Stimulated activated CD8-positive, alpha-beta memory T cell treated with anti-CD3 and anti-CD28 coated beads, Interleukin-7, amount 100 ng/mL, for 1 hour (primary cell): ENCODE measurements at places on chromosomes 11 and 22.

DNA sequence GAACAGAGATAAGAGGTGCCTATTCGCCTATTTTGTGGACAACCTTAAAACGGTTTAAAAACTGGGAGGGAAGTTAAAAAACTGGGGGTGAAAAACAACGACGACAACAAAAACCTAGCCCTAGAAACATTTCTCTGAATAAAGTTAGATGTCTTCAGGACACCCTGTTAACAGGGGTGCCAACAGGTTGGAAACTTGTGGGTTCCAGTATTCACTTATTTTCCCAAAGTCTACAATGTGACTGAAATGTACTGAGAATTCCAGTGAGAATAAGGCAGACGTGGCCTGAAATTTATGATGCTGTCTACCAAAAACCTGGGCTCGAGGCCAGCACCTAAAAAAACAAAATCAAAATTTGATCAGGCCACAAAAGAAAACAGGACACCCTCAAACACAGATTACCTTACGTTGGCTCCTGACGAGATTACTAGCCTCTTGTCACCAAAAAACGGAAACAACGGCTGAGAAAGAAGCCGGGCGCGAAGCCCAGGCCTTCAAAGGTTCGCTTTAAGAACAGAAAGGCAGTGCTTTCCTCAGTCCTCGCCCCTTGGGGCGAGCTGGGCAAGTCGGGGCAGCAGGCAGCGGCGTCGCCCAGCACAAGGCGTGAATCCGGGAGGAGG, 906 bp downstream of the CCDC90B start:
- DNase-seq, result no peak

GRCh38 chr22:39150848-39151215, 1.6 kb downstream of the CBX7 start:
- no peak for DNase-seq

- no peak for DNase-seq
Observed at GRCh38 chr11:109970516-109971183, 122.5 kb upstream of the ZC3H12C start.

GRCh38 chr22:17143826-17144225, 15.3 kb downstream of the HDHD5 start:
- DNase-seq, result no peak

GRCh38 chr22:11066458-11067285, 4461.3 kb upstream of the OR11H1 start:
- DNase-seq, result no peak

GRCh38 chr11:112249871-112250610, 10.6 kb downstream of the PLET1 start:
- no peak for DNase-seq

GRCh38 chr22:44901301-44901700, 108.5 kb downstream of the PHF21B start:
- DNase-seq, result no peak

DNA sequence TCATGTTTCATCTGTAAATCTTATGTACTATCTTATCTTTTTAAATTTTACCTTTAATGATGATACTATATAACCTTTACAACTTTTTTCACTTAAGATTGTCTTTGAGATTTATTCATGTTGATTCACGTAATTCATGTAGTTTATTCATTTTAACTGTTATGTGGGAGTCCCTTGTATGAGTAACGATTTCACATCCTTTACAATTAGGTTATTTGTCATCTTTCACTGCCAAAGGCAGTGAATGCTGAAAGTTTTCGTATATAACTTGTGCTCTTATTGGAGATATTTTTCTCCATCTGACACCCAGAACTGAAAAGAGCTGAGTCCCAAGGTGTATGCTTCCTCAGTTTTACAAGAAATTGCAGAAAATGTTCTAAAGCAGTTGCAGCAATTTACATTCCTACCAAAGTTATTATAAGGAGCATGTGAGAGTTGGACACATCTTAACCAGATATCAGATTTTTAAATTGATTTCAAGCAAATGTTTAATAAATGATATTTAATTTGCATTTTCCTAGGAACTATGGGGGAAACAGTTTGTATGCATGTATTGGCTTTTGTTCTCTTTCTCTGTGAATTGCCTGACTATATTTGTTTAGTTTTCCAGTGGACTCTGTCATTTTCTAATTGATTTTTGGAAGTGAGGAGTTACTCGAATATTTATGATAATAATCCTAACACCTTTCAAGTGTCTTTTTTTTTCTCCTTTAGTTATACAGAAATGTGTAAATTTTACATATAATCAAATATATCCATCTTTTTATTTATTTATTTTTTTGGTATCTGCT, 6.4 kb downstream of the ARL14EP start:
- no peak for DNase-seq

- no peak for DNase-seq
Observed at GRCh38 chr11:66749091-66749490, 20.1 kb upstream of the SPTBN2 start.

DNA sequence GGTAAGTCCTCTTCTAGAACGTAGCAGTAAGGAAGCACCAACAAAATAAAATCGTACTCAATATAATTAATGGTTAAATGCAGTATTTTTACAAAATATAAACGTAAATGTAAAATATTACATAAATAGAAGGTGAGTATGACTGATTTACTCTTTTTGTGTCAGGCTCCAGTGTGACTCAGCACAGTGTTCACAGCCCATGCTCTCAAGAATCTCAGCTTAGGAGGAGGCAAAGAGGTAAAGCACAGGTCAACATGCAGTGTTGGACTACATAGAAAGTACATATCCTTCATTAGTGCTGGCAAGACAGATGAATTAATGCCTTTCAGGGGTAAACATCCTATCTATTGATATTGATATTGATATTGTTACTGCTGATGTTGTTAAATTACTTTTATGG, 2050.6 kb upstream of the RAG2 start:
- no peak for DNase-seq

DNA sequence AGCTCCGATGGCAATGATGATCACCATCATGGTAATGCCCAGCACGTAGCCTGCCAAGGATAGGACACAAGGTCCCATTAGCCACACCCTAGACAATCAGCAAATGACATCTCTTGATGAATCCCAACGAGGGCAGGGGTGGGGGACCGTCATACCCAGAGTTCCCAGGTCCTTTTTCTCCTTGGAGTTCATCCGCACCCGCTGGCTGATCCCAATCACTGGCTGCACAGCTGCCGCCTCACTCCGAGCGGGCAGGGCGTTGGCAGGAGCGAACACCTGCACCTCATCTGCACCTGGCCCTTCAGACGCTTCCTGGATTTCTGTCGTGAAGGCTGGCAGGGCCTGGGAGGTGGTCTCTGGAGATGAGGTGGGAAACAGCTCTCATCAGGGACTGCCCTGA, 2.9 kb downstream of the PIK3IP1 start:
- no peak for DNase-seq

GRCh38 chr22:22764085-22764484, 119.7 kb downstream of the GGTLC2 start:
- no peak for DNase-seq

- peak; percentile 34 for DNase-seq
Observed at GRCh38 chr11:57426929-57427726, at the start of gene SLC43A3. Gene SLC43A3, minus strand, starts transcription at chr11:57427121. Its CDS starts 949 bp downstream, at chr11:57426172.

- DNase-seq, result no peak
Observed at GRCh38 chr22:33984656-33985285, 64.5 kb upstream of the LARGE1 start.

DNA sequence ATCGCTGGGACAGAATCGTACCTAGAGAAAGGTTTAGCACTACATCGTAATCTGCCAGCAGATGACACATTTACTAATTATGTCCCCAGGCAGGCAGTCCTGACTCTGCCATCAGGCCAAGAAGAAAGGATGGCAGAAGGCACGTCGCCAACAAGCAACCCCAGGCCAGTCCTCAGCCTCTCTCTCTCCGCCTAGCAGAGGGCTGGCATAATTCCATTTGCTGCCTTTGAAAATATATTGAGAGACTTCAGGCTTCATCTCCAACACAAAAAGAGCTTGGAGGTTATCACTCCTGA, 1517.0 kb downstream of the TBC1D22A start:
- no peak for DNase-seq

DNA sequence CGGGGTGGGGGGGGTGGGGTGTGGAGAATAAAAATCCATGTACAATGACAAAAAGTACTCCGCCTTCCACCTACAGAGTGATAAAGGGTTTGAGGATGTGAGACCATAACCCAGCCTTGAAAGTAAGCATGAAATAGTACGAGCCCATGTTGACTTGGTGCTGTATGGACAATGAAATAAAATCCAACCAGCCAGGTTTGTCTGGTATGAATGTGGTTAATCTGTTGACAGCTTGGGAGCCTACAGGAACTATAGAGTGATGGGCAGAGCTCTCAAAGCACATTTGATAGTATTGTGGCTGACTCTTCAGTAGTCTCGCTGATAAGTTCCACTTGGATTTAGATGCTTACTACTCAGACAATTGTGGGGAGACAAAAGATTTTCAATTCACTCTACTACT, 48.8 kb upstream of the CD44 start:
- no peak for DNase-seq

GRCh38 chr11:126930091-126930841, 70.3 kb downstream of the KIRREL3 start:
- DNase-seq, result no peak

DNA sequence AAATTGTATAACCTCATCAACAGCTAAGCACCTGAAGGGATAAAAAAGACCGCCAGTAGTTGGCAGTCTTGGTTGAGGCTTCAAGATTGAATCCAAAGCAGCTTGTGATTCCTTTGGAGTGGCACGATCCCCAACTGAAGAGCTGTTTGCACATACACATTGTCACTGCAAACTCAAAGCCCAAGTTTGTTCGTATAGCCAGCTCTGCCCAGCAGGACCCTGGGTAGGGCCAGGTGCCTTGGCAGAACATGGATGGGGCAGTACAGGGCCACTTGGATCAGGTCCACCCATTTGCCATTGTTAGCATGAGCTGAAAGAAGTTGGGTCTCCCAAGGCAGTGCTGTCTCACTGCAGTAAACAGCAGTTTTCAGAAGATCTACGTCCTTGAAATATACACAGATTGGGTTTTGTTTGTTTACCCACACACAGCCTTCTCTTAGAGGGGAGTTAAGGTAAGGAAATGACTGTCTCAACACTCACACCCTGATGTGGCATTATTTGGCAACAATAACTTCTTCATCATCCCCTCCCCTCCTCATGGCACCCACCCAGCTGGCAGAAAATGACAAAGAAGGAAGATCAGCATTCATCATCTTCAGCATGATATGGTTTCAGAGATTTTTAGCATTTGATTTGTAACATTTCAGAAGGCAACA, 132.9 kb downstream of the COMMD9 start:
- no peak for DNase-seq

DNA sequence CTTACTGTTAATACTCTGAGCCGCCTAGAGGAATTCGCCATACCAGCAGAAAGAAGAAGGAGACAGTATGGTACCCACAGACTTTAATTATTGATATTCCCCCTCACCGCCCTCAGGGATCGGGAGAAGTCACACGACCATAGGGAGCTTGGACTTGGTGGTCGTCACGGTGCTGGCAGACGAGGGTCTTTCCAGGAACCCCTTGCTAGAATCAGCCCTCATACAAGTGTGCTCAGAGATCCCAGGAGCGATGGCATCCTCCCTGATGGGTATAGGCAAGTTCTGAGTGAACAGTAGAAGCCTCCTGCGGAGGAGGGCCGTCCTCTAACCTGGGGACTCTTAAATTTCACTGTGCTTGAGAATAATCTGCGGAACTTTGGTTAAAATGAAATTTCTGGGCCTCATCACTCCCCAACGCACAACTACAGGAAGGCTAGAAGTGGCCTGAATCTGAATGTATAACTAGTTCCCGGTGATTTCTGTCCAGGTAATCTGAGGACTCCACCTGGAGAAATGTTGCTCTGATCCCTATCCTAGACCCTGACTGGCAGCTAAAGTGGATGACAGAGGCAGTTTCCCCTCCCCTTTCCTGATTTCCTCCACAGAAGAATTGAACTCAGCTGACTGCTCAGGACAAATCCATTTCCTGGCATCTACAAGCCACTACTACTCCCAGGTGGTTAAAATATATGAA, 4.5 kb downstream of the VSIG2 start:
- DNase-seq, result no peak
